ENCODE measurements at places on chromosomes 4 and X.

GRCh38 chr4:15586066-15586465, 69.1 kb downstream of the FBXL5 start:
- DNase-seq, result no peak

DNA sequence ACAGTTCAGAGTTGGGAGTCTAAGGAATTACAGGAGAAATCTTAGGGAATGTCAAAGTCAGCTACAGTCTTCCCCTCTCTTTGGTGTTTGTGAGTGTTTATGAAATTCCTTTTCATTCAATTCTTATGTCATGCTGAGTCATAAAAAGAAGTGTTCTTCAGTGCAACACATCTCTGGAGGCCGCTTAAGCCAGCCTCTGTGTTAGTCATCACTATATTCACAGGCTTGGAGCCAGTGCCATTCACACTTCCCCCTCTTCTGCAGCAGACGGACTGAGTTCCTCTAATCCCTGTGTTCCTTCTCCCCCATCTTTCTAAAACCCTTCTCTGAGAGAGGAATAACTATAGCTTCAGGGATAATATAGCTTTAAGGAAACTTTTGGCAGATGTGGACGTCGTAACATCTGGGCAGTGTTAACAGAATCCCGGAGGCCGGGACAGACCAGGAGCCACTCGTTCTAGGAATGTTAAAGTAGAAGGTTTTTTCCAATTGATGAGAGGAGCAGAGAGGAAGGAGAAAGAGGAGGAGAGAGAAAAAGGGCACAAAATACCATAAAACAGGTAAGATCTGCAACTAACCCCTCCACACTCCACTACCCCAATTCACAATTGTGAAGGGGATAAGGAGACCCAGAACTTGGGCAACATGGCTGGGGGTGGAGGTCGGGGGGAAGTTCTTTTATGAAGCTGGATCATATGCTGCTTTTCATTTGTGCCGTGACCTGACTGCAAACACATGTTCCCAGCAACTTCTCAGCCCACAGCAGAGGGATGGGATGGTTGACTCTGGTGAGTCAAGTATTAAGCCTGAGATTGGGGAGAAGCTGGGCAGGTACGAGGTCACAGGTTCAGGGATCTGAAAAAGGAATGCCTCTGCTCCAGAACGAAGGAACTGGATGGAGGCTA, at the start of gene SRPX2:
SRPX2 (plus strand) TSS at position 244 of the 905 bp plus-strand sequence. CDS start 2,124 bp downstream, outside the sequence.
- no peak for DNase-seq

DNA sequence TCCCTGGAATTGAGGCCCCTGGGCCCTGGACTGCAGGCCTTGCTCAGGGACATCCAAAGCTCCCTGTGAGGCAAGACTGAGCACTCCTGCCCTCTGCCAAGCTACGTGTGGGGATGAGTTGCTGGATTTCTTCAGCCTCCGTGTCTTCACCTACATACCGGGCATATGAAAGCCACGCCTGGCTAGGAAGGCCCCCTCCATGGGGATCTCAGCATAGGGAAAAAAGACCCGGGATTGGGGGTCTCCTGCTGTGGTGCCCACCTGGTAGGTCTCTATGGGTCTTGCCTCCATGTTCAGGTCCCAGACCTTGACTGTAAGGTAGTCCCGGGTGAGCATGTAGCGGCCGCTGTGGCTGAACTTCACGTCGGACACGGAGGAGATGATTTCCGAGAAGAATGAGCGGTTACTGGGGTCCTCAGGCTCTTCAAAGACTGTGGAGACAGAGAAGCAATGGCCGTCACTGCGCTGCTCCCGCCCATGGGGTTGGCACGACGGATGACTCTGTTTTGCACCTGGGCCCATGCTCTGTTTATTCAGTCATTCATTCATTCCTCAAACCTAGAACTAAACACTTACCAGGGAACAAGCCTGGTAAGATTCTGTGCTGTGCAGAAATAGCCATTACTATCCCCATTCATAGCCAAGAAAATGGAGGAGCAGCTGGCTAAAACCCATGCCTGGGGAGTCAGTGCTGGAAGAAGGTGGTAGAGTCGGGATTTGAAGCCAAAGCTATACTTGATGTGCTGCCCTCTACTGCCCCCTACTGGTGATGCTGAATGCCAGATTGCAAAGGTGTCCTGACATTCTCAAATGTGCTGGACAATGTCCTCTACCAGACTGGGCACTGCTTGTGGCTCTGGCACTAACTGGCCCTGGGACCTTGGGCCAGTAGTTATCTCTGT, 63.9 kb downstream of the WFS1 start:
- no peak for DNase-seq

- no peak for DNase-seq
Observed at GRCh38 chr4:155079871-155080270, 128.6 kb upstream of the NPY2R start.

GRCh38 chr4:120927801-120928409, 5.4 kb upstream of the PRDM5 start:
- no peak for DNase-seq

- DNase-seq, result no peak
Observed at GRCh38 chr4:22237155-22237751, 278.6 kb downstream of the ADGRA3 start.

DNA sequence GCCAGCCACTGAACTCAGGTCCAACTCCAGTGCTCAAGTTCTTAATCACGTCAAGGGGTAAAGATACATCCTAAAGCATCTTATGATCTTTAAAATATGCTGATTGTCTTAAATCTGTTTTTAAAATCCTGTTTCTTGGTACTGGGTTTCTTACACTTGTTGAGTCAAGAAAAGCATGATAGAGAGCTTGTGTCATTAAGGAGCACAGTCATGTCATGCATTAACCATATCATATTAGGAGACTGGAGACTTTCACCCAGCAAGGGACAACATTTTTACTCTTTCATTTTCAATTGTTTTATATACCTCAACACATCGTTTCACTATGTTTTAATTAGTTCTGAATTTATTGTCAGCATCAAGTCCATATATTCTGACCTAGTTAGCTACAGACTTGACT, 41.5 kb downstream of the BCLAF3 start:
- DNase-seq, result no peak

- no peak for DNase-seq
Observed at GRCh38 chrX:50068893-50069292, 131.9 kb downstream of the AKAP4 start.

- DNase-seq, result no peak
Observed at GRCh38 chr4:153296040-153296823, 48.3 kb upstream of the MND1 start.

DNA sequence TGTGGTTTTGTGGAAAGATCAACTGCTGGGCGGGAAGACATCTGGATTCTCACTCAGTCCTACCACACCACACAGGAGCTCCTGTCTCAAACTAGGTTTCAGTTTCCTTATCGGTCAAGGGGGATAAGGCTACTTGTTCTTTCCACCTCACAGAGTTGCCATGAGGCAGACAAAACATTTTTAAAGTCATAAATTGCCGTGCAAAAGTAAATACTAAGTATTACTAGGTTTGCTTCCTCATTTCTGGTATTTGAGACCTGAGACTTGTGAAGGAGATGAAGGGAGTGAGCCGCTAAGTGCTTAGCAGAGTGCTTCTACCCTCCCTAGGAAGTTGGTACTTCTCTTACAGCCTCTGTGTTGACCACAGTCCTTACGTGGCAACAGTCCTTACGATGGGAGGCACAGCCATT, 1.5 kb downstream of the LAP3 start:
- DNase-seq, result no peak

- DNase-seq, result no peak
Observed at GRCh38 chr4:1327526-1328266, 19.3 kb upstream of the UVSSA start.

GRCh38 chrX:126551725-126552312, 795 bp downstream of the DCAF12L1 start:
- no peak for DNase-seq

Data from stimulated activated CD4-positive, alpha-beta T cell treated with anti-CD3 and anti-CD28 coated beads, Interleukin-1b, Interleukin-23, amount 100 ng/mL, for 1 hour (primary cell).